ENCODE measurements at places on chromosomes 2 and 18.

- no peak for DNase-seq
Observed at GRCh38 chr2:217475101-217475500, 527.7 kb downstream of the TNS1 start.

GRCh38 chr2:67828066-67828465, 234.7 kb downstream of the C1D start:
- no peak for DNase-seq

- DNase-seq = no peak
Observed at GRCh38 chr2:60439219-60439974, 114.1 kb downstream of the BCL11A start.

DNA sequence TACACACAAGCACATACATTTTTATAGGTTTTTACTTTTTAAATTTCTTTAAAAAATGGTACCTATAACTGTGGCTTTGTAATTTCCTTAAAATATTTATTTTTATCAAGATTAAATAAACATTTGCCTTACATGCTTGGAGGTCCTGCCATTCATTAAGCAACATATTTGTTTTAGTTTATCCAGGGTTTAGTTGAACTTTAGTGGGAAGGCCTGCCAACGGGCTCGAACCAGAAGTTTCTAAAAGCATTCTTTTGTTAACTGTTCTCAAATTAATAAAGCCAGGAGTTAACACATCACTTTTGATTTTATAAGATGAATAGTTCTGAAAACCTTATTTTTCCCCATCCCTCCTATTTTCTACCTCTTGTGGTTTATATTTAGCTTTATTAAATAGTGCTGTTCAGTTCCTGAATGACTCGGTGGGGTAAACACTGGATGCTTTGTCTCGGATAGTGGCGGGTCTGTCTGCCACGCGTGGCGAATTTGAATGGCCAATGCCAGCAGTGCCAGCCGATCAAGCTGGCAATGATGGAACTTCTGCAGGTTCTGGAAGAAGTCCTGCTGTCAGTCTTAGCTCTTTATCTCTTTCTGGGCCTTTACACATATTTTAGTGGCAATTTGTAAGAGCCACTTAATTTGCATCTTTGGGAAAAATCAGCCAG, 32.2 kb downstream of the SH3YL1 start:
- no peak for DNase-seq

DNA sequence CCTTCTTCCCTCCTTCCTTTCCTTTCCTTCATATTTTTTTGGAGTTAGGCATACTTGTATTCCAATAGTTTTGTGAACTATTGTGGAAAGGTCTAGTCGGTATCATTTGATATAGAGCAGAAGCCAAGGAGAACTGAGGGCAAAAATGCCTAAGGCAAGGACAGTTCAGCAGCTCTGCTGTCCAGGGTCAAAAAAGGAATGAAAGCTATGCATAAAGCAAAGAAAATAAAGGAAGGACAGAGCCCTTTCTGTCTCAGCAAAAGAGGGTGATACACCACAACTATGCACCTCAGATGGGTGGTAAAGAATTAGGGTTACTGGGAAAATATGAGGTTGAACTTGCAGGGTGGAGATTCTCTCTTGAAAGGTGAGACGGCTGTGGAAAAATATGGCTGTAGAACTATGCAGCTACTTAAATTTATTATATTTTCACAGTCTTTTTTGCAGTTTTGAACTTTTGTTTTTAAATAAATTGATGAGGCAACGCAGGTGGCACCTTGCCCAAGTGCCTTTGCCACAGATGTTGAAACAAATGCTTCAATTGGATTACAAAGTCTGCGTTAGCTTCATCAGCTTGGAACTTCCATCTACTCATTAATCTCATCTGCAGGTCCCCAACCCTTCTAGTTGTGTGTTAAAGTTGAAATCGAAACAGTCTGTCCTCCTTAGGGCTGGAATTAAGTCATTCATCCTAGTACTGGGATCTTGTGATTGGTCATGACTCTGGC, 20.8 kb downstream of the LHCGR start:
- DNase-seq = no peak

- peak; percentile 81 for DNase-seq
Observed at GRCh38 chr2:113390124-113390849, 47.2 kb upstream of the ZNG1B start.

- DNase-seq = no peak
Observed at GRCh38 chr2:106065268-106065982, 128.7 kb downstream of the UXS1 start.

GRCh38 chr18:34773961-34774766, 64.1 kb downstream of the DTNA start:
- DNase-seq = no peak

GRCh38 chr18:29056800-29057199, 879.9 kb upstream of the CDH2 start:
- no peak for DNase-seq

GRCh38 chr2:227772932-227773331, 27.2 kb downstream of the SCYGR8 start:
- no peak for DNase-seq

DNA sequence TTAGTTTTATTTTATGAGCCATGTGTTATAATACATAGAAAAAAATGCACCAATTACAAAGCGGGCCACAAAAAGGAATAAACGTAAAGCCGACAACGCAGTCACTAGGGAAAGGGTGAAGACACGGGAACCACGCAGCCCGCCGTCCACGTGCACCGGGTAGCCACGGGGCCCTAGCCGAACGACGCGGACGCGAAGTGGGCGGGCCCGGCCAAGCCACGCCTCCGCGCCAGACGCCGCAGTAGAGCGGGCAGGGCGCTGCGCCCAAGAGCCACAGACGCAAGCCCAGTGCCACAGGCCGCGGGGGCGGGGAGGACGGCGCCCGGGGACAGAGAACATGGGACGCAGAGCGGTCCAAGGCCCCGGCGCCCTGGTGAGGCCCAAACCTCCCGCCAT, at the start of gene DUSP28:
DUSP28 (plus strand) TSS at position 274 of the 396 bp plus-strand sequence. CDS start 328 bp downstream, outside the sequence.
- peak; percentile 89 for DNase-seq

DNA sequence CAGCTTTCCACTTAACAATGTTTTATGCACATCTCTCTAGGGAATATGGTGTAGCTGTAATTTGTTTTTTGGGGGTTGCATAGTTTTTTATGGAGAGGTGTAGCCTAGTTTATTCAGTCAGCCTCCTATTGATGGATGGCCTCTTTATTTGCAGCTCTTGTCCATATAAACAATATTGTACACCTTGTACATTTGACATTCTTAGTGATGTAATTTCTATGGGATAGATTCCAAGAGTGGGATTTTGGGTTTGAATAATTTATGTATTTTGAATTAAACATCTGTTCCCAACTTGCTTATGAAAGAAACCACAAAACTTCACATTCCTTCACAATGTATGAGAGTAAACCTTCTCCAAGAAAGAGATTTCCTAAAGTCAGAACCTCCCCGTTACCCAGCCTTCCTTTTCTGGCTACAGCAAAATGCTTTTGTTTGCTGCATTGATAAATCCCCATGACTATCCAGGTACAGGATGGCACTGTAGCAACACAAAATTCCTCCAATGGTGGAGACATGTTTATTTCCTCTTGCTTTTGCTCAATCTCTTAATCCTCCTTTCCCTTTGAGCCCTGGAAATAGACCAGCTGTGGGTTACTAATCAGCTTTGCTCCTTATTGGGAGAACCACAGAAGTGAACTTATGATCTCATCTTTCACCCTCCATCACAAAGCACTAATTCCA, 58.4 kb upstream of the GALR1 start:
- DNase-seq = no peak

- no peak for DNase-seq
Observed at GRCh38 chr2:12316476-12316875, 400.3 kb upstream of the TRIB2 start.

DNA sequence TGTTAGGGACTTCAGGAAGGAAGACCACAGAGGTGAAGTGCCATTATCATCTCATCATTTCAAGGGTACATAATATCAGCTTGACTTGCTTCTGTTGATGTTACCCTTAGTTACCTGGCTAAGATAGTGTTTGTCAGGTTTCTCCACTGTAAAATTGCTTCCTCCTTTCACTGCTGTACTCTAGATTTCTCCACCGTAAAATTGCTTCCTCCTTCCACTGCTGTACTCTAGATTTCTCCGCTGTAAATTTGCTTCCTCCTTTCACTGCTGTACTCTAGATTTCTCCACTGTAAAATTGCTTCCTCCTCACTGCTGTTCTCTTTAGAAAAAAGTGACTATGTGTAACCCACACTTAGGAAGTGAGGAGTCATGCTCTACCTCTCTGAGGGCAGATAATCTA, 1460.3 kb downstream of the SUCLG1 start:
- DNase-seq = no peak

DNA sequence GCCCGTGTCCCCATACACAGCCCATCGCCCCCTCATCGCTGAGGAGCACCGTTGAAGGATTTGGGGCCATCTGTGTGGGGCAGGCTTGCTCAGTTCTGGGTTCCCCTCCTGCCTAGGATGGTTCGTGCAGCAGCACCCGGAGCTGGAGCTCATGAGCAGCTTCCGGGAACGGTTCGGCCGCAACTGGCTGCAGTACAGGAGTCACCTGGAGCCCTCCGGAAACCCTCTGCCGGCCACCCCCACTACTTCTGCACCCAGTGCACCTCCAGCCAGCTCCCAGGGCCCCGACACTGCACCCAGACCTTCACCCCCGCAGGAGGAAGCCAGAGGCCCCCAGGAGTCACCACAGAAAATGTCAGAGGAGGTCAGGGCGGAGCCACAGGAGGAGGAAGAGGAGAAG, 10.3 kb downstream of the STK11IP start:
- no peak for DNase-seq

DNA sequence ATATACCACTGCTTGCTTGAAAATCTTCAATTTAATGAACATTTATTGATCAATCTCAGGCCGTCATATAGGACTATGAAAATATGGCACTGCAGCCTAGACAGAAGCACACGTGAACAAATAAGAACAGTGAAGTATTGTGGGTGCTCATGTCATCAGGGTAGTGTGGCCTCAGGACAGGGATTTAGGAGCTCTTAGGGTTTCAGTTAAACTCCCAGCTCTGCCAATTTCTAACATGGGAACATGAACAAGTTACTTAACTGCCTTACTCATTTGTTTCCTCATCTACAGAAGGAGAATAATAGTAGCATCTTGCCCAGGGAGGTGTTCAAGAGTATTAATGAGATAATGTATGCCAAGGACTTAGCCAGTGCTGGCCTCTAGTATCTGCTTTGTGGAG, 146.0 kb upstream of the MAP3K20 start:
- no peak for DNase-seq

- no peak for DNase-seq
Observed at GRCh38 chr18:47970664-47971531, 40.4 kb upstream of the SMAD2 start.

All from CD4-positive, alpha-beta T cell treated with Interleukin-2 at 100 ng/mL for 4 hours (primary cell).